ENCODE measurements at places on chromosomes 7 and 10.

GRCh38 chr10:93745408-93746065 is 12.2 kb upstream of the LGI1 start:
- no peak for DNase-seq

DNA sequence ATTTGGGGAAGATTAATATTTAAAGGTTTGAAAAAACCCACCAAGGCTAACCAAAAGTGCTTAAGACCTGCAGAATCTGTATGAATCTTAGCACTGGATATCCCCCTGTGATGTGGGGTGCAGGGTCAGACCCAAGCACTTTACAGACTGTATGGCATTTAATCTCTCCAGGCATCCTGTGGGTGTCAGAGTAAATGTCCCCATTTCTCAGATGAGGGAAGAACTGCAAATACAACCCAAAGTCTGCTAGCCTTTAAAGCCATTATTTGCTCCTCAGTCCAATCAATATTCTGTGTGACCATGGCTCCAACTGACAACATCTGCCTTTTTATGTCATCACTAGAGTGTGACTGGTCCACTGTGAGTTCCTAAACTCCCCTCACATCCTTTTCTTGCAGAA is 10.0 kb upstream of the MBL2 start:
- DNase-seq: no peak

DNA sequence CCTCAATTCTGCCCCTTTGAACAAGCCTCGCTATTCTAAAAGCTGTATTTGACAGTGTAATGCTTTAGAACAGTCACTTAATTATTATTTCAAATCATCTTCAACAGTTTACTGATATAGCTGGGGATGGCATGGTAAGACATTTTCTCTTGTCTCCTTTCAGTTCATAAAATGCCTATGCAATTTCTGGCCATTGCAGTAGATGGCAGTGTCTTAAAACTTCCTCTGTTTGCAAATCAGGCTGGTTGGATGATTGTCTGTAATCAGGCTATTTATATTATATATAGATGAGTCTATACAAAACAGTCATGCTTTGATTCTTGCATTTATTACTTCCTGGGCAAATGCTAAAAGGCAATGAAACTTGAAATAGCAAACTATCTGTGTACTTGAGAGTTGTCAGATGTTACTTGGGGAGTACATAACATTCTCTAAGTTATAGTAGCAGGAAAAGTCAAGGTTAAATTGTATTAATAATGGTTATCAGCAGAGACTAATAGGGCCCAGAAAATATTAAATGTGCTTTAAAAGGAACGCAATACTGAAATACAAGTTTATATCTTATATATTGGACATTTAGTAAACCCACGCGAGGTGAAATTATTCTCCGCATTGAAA is 55.5 kb upstream of the LHFPL3 start:
- no peak for DNase-seq

- DNase-seq: no peak
Measured at GRCh38 chr10:130025326-130025725, 61.3 kb upstream of the EBF3 start.

GRCh38 chr10:10991144-10991543 is 26.5 kb upstream of the CELF2 start:
- no peak for DNase-seq

- no peak for DNase-seq
Measured at GRCh38 chr7:142933624-142934023, at the start of gene TRPV5. TSS of gene TRPV5 (minus strand) at chr7:142933746. CDS start at chr7:142933459, 287 bp downstream.

DNA sequence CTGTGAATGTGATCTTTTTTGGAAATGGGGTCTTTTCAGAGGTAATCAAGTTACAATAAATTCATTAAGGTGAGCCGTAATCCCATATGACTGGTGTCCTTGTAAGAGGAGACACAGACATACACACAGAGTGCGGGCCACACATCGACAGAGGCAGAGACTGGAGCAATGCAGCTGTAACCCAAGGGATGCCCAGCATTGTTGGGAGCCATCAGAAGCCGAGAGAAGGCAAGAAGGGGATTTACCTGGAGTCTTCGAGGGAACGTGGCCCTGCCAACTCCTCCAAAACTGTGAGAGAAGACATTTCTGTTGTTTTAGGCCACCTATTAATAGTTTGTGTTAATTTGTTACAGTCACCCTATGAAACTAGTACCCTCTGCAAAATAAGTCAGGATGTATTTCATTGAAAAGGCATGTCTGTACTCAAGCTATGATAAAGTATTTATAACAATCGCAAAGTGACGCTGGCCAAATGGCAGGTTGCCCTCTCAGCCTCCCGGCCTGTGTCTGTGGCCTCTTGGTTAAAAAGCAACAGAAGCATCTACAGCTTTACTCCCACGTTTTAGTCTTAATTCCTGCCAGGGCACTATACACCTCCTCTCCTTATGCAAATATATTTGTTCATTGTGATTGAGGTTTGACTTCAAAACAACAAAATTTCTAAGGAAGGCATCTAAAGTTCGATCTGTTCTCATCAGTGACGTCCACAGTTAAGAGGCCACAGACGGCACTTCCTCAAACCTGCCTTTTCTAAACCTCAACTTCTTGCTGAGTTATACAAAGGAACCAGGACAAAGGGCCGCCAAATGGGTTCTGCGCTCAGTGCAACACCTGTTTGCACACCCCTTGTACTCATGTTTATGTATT is 46.8 kb downstream of the HIPK2 start:
- DNase-seq: peak; percentile 33

GRCh38 chr7:3916146-3916545 is 615.1 kb downstream of the SDK1 start:
- DNase-seq: no peak

DNA sequence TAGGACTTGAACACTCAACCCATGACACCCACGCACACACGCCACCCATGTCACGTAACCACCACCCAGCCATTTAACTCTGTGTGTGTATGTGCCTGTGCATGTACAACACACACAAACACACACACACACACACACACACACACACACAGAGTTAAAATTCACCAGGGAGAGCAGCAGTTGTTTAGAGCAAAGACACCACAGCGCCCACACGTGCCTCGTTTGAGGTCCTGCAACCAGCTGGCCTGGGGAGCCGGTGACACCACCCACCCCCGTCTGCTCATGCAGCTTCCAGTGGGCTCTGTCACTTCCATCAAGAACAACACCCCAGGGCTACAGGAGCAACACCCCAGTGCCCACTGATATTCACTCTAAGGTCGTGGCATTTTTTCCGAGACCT is 97.4 kb downstream of the ELFN1 start:
- no peak for DNase-seq

DNA sequence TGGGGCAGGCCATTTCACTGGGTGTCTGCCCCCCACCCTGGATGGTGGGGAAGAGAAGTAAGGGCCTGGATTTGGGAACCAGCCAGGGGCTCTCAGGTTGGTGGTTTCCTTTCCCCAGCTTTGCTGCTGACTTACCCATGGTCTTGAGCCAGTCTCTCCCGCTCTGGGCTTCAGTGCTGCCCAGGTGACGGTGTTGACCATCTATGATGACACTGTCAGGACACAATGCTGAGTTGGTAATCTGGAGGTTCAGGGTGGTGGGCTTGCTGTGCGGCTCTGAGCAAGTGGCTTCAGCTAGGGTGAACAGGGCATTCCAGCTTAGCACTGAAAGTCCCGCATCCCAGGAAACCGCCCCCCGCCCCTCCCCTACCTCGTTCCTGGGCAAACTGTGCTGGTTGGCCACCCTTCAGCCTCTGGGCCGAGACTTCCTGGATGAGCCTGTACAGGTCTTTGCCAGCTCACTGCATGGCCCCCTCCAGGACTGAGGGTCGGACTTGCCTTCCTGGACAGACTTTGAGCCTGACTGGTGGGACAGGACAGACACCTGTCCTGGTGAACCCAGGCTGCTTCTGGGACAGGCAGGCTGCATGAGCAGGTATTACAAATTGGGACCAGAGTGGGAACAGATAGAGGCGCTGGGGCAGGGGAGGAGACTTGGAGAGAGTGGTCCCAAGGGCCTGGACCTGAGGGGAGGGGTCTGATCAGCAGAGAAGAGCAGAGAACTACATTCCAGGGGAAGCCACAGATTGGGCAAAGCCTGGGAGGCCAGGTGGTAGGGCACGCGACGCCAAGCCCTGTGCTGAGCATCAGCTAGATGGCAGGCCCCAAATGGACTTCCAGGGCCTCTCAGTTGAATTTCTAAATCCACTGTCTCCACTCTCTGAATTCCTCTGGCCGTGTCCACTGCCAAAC is 19.9 kb upstream of the ZMIZ1 start:
- no peak for DNase-seq

DNA sequence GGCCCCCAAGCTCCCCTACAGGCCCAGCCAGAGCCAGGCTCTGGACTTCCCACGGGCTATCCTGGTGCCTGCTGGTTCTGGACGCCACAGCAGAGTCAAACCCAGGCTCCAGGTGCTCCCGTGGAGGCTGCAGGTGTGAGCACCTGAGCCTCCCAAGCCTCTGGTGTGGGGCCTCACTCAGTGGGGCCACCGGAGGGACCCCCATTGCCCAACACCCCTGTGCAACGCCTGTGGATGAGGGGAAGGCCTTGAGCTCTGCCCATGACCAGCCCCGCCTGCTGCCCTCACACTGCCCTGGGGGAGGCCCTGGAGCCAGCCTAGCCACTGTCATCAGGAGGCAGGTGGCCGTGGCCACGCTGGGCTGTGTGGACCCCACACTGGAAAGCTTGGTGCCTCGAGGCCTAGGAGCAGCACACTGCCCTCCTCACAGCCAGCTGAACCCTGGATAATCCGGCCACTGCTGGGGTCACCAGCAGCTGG is 229.3 kb downstream of the MAD1L1 start:
- no peak for DNase-seq

DNA sequence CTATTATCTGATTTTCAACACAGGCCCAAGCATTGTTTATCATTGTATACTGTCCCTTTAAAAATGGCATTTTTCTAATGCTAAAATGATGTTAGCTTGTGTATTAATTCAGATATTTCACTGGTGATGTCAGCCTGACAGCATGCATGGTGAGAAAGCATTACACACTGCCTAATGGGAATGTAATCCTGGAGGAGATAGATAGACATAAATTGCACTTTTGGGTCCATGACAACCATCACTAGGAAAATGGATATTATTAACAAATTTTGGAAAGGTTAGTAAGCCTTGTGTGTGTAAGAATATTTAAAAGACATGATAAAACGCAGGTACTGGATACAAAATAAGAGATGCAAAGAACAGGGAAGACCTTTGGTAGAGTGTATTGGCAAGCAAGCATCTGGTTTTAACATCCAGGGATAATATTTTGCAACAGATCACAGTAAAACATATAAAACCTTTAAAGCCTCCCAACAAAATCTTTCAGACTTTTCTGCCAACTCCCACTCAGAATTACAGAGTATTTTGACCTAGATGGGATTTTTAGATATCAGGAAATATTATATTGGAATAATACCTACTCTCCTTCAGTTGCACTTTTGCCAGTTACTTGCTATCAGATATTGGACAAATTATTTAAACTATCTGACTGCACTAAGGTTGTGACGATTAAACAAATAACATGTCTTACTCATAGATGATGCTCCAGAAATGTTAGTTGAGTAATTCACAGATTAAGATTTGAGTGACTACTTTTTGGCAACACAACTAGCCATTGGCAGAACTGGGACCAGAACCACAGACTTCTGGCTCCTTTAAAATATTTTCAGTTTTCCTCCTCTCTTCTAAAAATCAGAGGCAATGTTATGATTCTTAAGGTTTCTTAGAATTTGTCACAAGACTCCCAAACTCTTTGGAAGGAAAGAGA is 291.6 kb upstream of the SEMA3C start:
- no peak for DNase-seq

DNA sequence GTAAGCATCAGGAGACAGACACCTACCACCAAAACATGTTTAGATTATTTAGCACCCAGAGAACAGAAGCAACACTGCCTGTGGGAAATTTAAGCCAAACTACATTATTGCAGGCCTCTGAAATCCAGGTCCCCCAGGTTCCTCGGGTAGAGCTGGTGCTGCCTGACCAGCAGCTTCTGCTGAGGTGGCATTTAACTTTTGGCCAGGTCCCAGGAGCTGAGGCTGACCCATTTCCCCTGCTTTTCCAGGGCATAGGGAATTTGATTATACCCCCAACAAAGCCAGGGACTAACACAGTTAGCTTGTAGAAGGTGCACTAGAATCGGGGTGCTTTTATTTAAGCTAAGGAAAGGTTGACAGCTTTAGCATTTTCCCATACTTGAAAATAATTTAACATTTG is 4.7 kb downstream of the LRRC4 start:
- DNase-seq: no peak

- no peak for DNase-seq
Measured at GRCh38 chr10:110407301-110408170, 90.2 kb upstream of the DUSP5 start.

DNA sequence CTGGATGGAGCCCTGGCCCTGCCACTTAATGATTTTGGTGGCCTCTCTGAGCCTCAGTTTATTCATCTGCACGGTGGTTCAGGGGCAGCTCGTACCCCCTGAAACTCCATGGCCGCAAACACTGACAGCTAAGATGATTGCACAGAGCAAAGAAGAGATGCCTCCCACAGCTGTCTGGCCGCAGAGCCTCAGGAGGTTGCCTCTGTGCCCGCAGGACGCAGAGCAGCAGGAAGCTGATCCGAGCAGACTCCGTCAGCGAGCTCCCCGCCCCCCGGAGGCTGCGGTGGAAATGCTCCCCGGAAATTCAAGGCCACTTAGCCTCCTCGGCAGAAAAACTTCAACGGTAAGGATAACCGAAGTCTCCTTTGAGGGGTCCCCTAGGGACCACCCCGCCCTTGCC is 30.2 kb upstream of the C10orf53 start:
- DNase-seq: no peak

GRCh38 chr10:86295351-86295750 is 71.2 kb downstream of the GRID1 start:
- DNase-seq: no peak

- DNase-seq: no peak
Measured at GRCh38 chr10:108735380-108735779, 1187.9 kb downstream of the XPNPEP1 start.
